Large intestine (tissue), 12 donors: ENCODE measurements at places on chromosomes 2 and 18.

DNA sequence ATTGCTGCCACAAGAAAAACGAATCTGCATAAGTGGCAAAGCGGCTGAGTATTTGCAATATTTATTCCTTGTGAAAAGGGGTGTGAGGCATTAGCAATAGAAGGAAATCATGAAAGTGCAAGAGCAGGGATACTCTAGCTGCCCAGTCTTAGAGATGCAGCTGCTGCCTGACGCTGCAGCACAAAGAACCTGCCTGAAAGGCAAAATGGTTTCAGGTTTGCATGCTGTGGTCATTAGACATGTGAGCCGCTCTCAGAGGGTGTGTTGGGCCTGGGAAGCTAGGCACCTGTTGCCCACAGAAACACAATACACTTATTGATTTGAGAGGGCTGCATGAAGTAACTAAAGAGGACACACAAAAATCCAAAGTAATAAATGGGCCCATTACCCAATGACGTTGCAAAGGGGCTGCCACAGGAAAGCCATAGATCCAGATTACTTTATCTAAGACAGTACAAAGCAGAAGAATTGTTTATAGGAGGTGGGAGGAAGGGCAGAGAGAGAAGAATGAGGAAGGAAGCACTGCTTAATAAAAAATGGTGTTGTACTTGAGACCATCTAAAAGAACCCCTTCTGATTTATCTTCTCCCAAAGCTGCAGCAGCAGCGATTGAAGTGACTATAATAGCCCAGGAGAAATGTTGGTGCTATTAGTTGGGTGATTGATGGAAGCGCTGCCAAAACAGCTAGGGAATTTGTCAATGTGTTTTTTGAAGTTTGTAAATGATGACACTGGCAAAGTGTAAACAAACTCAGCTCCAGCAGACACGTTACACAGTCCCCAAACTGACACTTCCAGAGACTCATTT, 492.4 kb upstream of the ACVR2A start:
- DNase-seq: no peak

GRCh38 chr18:29496152-29496680, 1319.3 kb upstream of the CDH2 start:
- no peak for DNase-seq

- DNase-seq: peak; percentile 59
Measured at GRCh38 chr2:231714639-231715498, 6.5 kb downstream of the PTMA start.

DNA sequence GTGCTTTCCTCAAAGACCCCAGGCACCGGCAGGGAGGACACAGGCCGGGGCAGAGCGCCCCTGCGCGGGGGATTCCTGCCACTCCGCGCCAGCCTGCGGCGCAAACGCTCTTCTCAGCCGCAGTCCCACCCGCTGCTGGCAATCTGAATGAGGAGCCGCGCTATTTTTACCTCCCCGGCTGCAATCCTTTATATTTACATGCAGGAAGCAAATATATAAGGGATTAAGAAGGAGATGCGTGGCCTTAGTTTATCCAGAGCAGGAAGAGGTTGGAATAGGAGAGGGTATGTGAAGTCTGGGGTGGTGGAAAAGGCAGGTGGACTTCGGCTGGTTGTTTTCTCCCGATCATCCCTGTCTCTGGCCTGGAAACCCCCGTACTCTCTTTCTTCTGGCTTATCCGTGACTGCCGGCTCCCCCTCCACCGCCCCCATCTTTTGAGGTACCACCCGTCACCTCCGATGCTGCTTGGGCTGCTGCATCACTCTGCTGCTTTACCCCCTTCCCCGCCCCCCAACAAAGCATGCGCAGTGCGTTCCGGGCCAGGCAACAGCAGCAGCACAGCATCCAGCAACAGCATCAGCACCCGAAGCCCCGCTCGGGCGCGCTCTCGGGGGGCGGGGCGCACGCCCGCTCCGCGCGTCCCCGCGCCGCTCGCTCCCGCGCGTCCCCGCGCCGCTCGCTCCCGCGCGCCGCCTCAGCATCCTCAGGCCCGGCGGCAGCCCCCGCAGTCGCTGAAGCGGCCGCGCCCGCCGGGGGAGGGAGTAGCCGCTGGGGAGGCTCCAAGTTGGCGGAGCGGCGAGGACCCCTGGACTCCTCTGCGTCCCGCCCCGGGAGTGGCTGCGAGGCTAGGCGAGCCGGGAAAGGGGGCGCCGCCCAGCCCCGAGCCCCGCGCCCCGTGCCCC, at the start of gene ADAM23:
Gene ADAM23, plus strand, starts transcription at position 700 of the 902 bp plus-strand sequence. CDS start 335 bp downstream, outside the sequence.
- DNase-seq: peak; percentile 51

DNA sequence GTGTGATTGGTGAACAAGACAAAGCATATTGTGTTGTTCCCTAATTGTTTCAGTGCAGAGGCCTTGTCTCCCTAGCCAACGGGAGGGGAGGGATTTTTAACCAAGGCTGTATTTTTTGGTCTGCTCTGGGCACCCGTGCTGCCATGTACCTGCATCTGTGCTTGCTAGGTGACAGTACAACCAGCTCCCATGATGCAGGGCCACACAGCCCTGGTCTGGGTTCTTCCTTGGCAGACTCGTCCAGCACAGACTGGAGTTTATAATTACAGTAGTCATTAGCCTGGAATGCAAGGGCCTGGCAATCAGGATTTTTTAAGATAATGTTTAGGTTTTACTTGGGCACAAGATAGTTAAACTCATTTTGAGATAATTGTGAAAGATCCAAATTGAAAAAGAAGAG, 36.4 kb downstream of the TCF7L1 start:
- DNase-seq: no peak

DNA sequence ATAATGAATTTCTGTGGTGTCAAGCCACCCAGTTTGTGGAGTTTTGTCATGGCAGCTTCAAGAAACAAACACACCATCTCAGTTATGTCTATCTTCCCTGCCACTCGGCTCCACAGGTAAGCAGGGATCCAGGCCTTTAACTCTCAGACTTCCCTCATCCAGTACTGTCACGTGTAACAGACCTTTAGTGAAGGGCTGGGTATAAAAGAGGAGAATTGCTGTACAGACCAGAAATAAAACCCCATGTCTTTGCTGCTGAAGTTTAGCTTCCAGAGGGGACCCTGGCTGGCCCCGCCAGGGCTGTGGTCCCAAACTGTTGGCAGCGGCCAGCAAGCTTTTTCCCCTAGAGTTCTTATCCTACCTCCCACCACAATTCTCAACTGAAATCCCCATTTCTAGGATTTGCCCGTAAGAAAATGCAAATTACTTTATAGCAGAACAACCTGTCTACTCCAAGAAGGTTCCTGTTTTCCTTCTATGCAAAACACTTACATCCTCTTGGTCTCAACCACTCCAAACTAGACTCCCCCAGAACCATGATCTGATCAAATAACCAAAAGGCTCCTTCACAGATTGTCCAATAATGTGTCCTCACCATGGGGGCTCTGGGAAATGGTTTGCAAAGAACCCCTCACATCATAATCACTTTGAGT, 438.0 kb upstream of the ID2 start:
- no peak for DNase-seq

GRCh38 chr2:68605939-68606338, 37.4 kb upstream of the PROKR1 start:
- no peak for DNase-seq

DNA sequence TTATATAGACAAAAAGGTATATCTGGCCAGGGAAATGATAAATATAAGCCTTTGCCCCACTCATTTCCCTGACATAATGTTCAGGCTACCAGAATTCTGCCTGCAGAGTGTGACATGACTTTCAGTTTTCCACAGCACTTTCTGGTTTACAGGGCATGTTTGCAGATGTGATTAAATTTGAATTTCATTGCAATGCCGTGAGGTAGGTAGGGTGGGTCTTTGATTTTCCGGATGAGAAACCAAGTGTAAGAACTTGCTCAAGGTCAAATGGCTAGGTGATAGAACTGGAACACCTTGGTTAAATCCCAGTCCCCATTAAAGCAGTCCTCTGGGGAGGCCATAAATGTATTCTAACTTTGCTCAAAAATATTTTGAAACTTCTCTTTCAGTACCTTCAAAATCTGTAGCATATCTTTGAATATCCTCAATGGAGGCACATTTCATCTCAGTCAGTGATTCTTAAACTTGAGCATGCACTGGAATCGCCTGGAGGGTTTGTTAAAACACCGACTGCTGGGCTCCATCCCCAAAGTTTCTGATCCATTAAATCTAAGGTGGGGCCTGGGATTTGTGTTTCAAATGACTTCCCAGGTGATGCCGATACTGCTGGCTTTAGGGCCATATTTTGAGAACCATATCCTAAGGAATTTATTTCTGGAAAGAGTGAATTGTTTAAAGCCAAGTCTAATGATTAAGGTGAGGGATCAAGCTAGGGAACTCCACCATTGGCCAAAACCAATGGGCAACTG, 35.0 kb downstream of the MRPL33 start:
- no peak for DNase-seq

DNA sequence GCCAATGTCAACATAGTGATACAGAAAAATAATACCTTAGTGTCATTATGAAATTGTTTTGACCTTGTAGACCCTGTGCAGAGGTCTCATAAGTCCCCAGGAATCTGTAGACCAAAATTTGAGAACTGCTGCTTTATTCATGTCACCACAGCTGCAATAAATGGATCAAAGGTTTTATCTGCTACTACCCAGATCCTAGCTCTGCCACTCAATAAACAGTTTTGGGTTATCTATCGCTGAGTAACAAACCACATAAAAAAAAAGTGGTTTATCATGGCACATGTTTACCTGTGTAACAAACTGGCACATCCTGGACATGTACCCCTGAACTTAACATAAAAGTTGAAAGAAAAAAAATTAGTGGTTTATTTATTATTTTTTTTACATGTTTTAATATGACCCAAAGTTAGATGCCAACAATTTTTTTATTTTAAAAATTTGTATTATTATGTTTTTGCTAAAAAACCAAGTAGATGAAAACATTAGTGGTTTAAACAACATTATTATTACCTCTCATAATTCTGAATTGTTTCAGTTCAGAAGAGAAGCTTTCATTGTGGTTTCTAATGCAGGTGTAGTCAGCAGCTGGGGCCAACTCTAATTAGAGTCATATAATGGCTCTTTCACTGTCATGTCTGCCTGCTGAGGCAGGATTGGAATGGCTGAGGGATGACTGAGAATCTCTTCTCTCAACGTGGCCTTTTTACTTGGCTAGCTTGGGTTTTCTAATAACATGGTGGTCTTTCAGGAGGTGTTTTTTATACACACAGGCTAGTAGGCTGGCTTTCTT, 103.3 kb upstream of the SLC38A11 start:
- DNase-seq: no peak

GRCh38 chr2:120863661-120864320, 128.1 kb downstream of the GLI2 start:
- DNase-seq: no peak

DNA sequence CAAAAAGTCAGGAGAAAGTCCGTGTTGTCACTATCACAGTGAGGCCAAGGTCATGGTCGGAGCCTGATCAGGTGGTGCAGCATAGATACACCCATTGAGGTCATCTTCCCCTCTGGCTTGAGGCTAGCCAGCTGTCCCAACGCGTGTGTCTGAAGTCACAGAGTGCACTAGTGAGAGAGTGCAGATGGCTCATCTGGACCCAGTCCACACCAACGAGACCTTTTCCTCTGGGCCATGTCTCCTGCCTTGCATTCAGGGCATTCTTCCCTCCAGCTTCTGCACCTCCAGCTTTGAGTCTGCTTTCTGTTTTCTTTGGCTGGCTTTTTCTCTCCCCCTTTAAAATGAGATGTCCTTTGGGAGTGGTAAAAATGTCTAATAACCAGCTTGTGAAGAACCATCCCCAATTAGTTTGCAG, 146.9 kb downstream of the TDRD15 start:
- DNase-seq: peak; percentile 52

DNA sequence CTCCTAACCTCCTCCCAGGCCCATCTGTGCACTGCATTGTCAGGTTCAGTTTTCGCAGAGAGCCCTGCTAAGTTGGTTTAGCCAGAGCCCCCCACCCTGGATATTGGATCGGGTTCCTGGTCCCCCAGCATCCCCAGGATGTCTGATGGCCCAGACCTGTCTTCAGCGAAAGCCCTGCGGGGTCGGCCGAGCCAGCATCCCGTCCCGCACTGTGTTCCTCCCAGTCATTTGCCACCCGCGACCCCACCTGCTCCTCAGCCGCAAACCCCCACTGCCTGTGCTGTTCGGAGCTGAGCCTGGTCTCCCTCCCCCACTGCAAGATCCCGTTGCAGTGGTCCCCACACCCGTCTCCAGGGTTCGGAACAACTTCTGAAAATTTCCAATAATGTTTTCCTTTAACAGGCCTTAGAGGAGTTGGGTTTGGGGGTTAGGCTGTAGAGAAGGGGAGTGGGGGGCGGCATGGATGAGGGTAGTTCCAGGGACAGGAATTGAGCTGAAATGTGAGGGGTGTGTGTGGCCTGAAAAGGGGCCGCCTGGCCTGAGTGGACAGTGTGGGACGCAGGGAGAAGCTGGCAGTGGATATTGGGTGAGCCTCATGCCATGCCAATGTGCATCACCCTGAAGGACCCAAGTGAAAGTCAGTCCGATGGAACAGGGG, 1.6 kb upstream of the COPS9 start:
- DNase-seq: no peak

- no peak for DNase-seq
Measured at GRCh38 chr2:122255924-122256323, 500.5 kb downstream of the TSN start.

DNA sequence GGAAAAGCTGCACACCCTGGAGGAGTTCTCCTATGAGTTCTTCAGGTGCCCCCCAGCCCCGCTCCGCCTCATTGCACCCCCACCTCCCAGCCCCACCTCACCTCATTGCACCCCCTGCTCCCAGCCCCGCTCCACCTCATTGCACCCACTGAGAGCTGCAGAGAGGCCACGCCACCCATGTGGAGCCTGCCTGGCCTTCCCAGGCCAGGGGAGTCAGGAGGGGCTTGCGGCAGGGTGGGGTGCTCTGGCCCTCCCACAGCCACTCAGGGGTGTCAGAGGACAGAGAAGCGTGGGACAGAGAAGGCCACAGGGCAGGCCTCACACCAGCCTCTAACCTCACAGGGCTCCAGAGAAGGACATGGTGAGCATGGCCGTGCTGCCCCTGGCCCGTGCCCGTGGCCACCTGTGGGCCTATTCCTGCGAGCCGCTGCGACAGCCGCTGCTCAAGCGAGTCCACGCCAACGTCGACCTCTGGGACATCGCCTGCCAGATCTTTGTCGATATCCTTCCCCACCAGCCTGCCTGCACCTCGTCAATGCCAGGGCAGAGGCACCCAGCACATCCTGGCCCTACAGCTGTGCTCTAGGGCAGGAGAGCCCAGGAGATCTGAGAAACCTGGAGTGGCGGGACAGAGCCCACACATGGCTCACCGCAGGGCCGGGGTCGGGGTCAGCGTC, 15.0 kb upstream of the GPR17 start:
- DNase-seq: no peak

DNA sequence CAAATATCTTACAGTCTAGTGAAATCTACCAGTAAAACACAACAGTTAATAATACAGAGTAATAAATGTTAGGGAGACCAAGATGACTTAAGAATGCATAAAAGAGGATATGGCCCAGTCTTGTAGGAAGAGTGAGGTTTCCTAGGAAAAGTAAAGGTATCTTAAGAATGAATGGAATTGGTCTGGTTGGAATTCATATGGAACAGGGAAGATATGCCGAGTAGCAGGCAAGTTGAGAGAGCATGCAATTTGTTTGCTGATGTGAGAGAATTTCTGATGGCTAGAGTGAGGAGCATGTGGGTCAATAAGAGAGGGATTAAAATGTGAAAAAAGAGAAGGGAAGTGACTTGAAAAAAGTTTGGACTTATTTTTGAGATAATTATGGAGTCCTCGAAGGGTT, 512.9 kb upstream of the ZEB2 start:
- DNase-seq: no peak
